ENCODE measurements at places on chromosomes 16 and 17.
A peak's percentile ranks its signal among the peaks of the same experiment; 100 is the strongest.

GRCh38 chr17:81095383-81095762 is 60.4 kb downstream of the BAIAP2 start:
- DNase-seq = peak; percentile 22

DNA sequence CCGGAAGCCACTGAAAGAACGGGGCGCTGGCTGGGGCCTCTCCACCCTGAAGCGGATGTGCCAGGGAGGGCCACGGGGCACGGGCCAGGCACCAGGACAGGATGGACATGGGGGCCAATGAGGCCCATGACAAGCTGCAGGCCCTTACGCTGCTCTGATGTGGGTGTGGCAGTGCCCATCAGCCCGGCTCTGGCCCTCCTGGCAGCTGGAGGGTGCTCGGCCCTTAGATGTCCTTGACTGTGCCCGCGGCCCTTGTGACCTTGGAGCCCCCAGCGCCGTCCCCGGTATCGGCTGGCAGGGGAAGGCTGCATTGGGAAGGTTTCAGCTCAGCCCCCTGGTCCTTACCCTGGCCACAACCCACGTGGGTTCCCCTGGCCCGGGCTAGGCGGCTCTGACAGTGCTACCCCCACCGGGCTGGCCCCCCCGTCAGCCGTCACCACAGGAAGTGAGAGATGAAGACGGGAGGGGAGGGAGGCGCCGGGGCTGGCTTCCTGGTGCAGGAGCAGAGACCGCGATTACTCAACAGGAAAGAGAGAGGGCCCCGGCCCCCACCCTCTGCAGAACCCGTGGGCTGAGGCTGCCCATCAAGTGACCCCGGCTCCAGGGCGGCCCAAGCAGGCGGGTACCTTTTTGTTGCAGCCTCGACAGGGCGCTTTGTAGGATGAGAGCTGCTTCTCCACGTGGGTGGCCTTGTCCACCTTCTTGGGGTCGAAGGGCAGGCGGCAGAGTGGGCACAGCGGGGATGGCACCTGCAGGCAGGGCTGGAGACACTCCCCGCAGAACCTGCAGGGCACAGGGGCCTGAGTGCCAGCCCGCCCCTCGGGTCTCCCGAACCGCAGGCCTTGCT is 5.3 kb downstream of the RNF166 start:
- peak; percentile 96 for DNase-seq

GRCh38 chr17:58493506-58493905 is 5.3 kb upstream of the HSF5 start:
- no peak for DNase-seq

GRCh38 chr17:78842881-78843565 is 2.4 kb upstream of the USP36 start:
- peak; percentile 58 for DNase-seq

- no peak for DNase-seq
Observed at GRCh38 chr17:75565066-75565465, 22.5 kb upstream of the MYO15B start.

- no peak for DNase-seq
Observed at GRCh38 chr16:68231384-68232136, 4.4 kb downstream of the ESRP2 start.

- DNase-seq = no peak
Observed at GRCh38 chr16:74291577-74292208, 4.9 kb upstream of the PSMD7 start.

GRCh38 chr16:50494501-50495491 is 53.4 kb upstream of the NKD1 start:
- DNase-seq = no peak

- peak; percentile 76 for DNase-seq
Observed at GRCh38 chr16:77679901-77680300, 42.4 kb upstream of the NUDT7 start.

DNA sequence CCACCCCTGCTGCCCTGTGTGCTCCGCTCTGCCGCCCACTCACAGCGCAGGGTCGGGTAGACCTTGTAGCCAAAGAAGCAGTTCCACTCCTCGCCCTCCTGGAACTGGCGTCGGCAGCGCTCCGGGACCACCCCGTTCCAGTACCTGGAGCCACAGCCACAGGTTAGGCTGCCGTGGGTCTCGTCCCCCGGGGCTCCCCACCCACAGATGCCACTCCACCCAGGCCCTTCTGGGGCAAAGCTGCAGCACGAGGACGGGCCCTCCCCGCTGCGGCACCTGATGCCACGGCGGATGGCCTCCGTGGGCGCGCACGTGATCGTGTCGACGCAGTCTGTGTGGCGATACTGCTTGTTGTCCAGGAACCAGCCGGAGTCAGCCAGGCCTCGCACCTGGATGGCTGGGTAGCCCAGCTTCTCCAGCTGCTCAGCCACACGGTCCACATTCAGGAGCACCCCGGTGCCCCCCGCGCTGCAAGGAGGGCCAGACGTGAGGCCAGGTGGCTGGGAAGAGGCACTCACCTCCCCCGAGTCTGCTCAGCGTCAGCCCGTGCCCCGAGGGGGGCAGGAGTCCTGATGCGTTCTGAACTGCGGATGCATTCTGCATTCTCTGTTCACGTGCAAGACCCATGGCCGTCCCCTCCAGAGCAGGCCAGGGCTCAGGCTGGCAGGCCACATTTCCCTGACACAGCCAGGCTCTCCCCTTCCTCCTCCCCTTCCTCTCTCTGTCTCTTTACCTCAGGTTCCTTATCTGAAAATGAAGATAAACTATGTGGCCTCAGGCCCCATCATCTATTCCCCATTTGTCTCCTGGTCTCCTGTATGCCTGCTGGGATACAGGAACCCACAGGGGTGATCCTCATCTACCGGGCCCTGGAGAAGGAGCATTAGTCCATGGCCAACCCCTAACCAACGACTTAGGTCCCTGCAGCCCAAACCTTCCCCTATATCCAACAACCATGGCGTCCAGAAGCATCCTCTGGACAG is 4.1 kb downstream of the NOTUM start:
- DNase-seq = no peak

DNA sequence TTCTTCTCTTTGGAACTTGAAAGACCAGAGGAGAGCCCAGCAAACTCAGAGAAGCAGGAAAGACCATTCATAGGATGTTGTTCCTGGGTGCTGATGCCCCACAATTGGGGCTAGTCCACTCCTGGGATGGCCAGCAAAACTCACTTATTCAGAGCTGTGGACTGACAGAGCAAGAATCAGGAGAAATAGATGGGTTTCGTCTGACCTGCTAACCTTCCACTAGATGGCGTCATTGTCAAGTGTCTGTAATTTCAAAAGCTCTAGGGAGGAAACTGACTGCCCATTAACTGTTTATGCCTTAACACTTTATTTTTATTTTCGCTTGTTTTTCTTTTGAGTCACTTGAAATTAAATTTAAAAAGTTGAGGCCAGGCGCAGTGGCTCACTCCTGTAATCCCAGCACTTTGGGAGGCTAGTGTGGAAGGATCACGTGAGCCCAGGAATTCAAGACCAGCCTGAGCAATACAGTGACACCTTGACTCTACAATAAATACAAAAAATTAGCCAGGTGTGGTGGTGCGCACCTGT is 28.7 kb upstream of the MILR1 start:
- peak; percentile 87 for DNase-seq

DNA sequence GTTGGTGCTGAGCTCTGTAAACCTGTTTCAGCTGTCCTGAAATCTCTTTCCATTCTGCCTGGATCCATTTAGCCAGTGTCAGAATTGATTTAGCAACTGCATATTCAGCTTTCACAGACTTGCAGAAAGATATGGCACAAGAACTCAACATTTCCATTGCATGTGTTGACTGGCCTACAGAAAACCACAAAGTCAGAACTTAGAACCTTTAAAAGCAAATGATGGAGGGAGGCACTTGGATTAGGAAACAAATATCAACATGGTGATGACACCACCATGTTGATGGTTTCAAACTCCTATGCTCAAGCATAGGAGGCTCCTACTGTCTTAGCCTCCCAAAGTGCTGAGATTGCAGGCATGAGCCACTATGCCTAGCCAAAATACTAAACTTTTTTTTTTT is 52.3 kb upstream of the ARL6IP1 start:
- no peak for DNase-seq

DNA sequence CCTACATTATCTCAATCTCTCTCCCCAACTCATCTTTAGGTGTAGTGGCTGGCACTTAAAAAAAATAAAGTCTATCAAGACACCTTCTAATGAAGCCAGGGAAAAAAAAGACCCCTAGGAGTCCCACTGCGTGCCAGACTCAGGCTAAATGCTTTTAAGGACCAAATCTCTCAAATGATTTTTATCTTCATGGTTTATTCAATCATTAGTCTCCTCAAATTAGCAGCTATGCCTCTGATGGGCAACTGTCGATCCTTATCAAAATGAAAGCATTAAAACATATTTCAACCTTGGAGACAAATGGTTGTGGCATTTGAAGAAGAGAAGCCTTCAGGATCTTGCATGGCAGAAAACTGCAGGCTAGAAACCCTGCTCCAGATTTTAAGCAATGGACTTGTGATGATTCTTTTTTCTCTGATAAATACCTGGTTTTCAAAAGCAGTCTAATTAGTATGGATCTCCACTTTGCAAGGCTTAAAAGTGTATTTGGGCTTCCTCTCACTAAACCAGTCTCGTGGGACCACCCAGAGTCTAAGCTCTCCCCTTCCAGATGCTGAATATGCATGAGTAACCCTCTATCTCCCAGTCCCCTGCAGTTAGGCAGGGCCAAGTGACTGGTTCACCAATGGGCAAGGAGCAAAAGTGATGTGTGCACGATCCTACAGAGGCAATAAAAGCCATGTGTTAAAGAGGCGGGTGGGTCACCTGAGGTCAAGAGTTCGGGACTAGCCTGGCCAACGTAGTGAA is 14.9 kb downstream of the ITPRIPL2 start:
- DNase-seq = no peak

DNA sequence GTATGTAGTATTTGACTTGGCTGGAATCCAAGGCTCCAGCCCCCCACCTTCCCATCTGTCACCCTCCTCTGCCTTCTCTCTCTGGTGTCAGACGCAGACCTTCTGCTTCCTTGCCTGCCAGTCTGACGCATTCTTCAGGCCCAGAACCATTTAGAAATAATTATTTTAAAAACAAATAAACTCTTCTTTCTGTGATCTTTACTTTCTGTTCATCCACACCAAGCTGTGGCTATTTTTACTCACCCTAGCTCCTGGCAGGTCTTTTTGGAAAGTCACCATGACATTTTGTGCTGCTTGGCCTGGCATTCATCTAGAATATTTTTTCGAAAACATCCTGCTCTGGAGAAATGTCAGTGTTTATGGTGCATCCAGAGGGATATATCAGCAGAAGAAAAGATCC is 330.7 kb upstream of the ASIC2 start:
- DNase-seq = no peak

- no peak for DNase-seq
Observed at GRCh38 chr16:2966043-2966807, 2.1 kb downstream of the KREMEN2 start.

DNA sequence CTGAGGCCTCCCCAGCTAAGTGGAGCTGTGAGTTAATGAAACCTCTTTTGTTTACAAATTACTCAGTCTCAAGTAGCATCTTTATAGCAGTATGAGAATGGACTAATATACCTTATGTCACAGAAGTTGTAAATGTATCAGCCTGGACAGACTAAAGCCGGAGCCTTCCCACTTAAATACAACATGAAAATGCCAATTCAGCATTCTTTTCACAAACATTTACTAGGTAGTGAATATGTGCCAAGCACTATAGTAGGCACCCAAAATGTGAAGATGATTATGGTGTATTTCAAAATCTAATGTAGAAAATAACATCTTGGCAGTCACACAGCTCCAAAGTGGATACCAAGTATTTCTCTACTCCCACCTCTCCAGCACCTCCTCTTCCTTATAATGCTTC is 693.0 kb downstream of the KCNJ2 start:
- no peak for DNase-seq

GRCh38 chr16:77663711-77664110 is 58.6 kb upstream of the NUDT7 start:
- DNase-seq = no peak

DNA sequence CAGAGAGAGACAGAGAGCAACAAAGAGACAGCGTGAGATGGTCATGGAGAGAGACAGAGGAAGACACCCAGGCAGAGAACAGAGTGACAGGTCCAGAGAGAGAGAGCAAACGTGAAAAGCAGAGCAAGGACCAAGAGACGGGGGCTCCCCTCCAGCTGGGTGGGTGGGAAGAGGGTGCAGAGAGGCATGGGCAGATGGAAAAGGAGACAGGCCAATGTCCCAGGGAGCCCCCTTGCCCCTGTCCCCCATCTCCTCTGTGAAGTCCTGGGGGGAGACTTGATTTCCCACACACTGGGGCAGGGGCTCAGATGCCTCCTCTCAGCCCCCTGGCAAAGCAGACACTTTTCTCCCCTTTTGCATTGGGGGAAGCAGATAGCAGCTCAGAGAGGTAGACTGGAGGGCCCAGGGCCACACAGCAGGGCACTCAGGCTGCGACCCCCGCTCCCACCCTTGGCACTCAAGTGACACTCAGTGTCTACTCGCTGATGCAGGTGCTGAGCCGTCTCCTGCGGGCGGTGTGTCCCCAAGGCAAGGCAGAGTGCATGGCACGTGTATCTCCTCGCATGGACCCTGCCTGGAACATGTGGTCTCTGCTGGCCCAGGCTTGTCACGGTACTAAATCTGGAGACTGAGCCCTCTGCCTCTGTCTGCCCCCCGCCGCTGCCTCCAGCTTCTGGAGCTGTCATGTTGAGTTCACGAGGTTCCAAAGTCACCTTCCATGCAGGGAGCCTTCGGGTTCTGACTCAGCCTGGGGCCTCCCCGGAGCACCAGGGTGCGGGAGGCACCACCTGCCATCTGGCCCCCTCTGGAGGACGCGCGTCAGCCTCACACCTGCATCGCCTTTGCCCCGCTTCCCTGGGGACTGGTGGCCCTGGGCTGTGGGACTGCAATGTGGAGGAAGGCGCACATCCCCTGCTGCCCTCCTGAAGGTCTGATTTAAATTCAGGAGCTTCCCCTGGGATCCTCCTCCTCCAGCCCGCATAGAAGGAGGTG is 215.9 kb upstream of the GSE1 start:
- no peak for DNase-seq

DNA sequence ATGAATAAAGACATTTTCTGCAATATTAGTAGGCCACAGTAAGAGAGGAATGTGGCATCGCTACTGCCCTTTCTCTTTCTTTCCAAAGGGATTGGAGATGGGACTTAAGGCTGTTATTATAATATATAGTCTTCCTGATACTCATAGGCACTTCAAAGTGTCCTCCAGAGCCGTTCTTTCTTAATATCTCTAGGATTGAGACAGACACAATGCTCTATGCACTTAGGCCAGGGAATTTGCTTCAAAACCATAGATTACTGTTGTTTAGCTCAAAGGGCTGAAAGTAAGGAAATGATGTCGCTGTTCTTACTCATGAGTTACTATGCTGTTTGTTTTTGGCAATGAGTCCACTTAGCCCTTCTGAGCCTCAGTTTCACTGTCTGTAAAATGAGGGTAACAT is 590.5 kb downstream of the CDH11 start:
- DNase-seq = no peak

DNA sequence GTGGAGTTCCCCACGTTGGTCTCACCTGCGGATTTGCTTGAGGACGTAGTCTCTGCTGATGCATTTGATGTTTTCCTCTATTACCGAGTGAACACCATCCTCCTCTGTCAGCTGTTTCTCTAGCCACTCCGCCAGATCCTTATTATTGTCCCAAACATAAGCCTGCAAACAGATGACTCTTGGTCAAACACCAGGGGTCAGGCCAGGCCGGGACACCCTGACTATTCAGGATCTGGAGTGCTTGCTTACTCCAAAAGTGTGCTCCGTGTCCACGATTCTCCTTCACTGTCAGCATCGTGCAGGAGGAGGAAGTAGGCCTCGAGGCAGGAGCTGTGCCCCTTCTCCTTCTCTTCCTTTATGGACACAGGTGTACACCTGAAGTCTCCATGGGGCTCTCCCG is 140.2 kb downstream of the AATF start:
- no peak for DNase-seq
